NCI-H82 (cell line): ENCODE measurements at places on chromosomes 6 and 20.

DNA sequence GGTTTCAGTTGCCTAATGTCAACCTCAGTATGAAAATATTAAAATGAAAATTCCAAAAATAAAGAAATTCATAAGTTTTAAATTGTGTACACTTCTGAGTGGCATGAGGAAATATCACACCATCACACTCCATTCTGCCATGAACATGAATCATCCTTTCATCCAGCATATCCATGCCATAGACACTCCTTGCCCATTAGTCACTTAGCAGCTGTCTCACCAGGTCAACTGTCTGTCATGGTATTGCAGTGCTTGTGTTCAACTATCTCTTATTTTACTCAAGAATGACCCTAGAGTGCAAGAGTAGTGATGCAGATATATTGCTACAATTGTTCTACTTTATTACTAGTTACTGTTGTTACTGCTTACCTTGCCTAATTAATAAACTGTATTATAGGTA is 712.4 kb downstream of the EPHA7 start:
- no peak for DNase-seq

DNA sequence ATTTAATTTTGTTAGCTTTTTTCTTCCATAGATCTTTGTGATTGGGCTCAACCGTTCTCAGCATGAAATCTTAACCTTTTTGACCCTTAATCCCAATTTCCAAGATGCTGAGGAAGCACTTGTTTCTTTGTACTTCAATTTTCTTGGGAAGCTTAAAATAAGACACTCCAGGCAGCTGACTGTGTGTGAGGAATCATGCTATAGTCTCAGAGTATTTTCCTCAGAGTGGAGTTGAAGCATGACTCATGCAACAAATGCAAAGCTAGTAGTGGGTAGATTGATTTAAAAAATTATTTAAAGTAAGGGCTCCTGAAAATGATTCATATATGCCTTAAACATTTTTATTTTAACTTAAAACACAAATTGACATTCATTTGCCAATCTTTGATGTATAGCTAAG is 168.7 kb downstream of the BTBD3 start:
- DNase-seq: no peak

- no peak for DNase-seq
Observed at GRCh38 chr6:43189776-43190304, 7.8 kb downstream of the CUL9 start.

DNA sequence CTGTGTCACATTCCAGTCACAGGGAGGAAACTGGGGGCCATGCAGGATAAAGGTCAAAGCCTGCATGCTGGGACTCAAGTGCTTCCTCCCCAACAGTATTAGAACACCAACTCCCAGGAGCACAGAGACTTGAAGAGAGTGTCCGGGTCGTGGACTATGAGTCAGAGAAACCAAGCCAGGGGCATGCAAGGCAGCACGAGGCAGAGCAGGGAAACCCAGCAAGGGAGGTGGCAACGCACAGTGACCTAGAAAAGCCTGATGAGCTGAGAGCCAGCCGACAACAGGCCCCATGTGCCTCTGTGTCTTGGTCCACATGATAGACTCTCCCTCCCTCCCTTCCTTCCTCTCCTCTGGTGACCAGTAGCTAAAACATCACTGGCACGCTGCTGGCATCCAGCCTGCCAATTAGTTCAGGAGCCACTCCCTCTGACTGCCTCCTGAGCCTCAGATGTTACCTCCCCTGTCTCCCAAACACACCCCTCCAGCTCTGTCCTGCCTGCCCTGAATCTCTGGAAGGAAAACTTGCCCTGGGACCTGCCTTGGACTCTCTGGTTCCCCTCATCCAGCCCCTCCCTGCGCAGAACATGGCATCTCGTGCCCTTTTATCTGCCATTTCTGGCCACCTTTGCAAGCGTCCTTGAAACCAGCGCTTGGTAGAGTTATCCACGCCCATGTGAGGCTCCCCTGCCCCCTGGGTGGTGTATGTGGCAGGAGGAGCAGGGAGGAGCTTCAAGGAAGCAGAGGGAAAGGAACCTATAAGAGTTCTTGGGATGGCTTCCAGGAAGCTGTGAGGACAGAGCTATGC is 16.2 kb upstream of the RNF39 start:
- no peak for DNase-seq

- no peak for DNase-seq
Observed at GRCh38 chr20:47117371-47117770, 222.7 kb downstream of the EYA2 start.
